ENCODE measurements at places on chromosomes 16 and 17. TPM values are rescaled to one million over a fixed set of nuclear protein-coding genes. Genes with fewer than 3 reads are reported as not detected.

DNA sequence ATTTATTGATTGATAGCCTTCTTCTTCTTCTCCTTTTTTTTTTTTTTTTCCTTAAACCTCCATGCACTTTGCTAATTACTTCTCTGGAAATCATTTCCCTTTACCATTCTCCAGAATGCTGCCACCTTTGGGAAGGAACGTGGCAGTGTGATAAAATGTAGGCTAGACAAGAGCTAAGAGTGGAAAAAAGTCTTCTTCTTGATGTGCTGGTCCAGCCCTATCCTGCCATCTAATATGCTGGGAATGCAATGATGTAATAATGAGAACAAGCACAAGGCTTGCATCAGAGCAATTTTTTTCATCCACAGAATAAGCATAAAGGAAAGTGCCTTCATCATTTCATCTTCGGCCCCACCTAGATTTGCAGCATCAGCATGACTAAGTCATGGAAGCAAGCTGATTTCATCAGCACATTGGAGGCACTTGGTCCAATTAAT, 128.7 kb upstream of the ZFHX3 start:
- H3K4me3 ChIP-seq = no peak overlapping the region
- no peak for DNase-seq
- no peak overlapping the region for H3K27ac ChIP-seq
- peaks cover 40% of the 10 kb centered on the region for H3K4me1 ChIP-seq
- H3K36me3 ChIP-seq = no peaks in the 10 kb centered on the region
- peaks cover 8% of the 10 kb centered on the region for H3K27me3 ChIP-seq

GRCh38 chr17:18959071-18959844, 7.3 kb downstream of the SLC5A10 start:
- DNase-seq = no peak
- no peaks in the 10 kb centered on the region for H3K27me3 ChIP-seq
- H3K36me3 ChIP-seq = no peaks in the 10 kb centered on the region
- H3K27ac ChIP-seq = no peak overlapping the region

DNA sequence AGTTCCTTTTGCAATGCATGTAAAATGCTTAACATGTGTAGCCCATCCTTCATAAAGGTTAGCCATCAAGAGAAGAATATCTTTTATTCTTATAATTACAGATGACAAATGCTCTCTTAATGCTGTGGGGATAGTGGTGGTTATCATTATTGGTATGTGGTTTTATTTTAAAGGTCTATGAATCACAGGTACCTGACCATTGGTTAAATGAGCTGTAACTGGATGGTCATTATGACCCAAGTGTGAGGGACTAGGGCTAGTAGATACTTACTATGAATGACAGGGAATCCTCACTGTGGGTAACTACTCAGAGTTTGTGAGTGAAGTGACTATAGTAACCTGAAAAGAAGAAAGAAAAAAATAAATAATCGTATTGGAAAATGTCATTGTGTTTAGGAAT, 78.8 kb downstream of the CDRT15 start:
- no peak overlapping the region for H3K27ac ChIP-seq
- H3K36me3 ChIP-seq = no peaks in the 10 kb centered on the region
- no peak for DNase-seq

Gene ZNF668
- 13.5 TPM for total RNA-seq

Gene SBK1
- total RNA-seq = 82.6 TPM

Measured in WTC11 (cell line).